ENCODE measurements at places on chromosomes 1 and 21. TPM values are rescaled to one million over a fixed set of nuclear protein-coding genes. Genes with fewer than 3 reads are reported as not detected.
A peak's percentile ranks its signal among the peaks of the same experiment; 100 is the strongest.

Gene LPAR3
- not detected for total RNA-seq

DNA sequence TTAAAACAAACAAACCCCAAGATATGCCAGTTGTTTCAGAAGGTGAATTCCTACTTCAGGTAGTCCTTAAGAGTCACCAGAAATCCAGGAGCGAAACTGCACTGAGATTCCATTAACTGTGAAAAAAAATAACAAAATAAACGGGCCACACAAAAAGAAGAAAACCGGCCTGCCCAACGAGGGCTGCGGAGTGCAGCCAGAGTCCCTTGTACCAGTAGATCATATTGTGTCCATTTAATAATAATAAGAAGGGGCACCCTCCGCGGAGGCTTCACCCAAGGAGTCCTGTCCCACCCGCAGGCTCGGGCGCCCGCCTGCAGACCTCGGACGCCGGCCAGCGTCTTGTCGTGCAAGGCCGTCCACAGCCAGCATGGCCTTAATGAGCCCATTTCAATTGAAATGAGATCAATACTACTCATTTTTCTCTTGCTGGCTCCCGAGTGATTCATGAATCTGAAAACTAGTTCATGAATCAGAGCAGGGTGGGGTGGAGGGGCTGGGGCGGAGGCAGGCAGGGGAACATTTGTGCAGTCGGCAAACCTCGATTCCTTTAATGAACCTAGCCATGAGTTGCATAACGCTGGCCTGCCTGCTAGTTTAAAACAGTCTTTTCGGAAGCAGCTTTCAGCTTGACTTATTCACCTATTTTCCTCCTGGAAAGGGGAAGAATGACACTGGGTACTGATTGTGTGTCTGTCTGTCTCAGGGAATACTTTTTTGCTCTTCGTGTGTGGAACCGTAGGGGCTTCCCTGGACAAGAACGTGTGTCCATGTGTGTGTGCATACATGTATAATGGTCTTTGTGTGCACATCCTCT is 113.1 kb upstream of the IRF2BP2 start:
- H3K36me3 ChIP-seq, result no peaks in the 10 kb centered on the region
- H3K4me1 ChIP-seq, result peaks cover 96% of the 10 kb centered on the region
- DNase-seq, result no peak
- no peaks in the 10 kb centered on the region for H3K27me3 ChIP-seq
- peak overlapping the region; percentile 100 for H3K27ac ChIP-seq

Gene RGS1
- not detected for total RNA-seq

DNA sequence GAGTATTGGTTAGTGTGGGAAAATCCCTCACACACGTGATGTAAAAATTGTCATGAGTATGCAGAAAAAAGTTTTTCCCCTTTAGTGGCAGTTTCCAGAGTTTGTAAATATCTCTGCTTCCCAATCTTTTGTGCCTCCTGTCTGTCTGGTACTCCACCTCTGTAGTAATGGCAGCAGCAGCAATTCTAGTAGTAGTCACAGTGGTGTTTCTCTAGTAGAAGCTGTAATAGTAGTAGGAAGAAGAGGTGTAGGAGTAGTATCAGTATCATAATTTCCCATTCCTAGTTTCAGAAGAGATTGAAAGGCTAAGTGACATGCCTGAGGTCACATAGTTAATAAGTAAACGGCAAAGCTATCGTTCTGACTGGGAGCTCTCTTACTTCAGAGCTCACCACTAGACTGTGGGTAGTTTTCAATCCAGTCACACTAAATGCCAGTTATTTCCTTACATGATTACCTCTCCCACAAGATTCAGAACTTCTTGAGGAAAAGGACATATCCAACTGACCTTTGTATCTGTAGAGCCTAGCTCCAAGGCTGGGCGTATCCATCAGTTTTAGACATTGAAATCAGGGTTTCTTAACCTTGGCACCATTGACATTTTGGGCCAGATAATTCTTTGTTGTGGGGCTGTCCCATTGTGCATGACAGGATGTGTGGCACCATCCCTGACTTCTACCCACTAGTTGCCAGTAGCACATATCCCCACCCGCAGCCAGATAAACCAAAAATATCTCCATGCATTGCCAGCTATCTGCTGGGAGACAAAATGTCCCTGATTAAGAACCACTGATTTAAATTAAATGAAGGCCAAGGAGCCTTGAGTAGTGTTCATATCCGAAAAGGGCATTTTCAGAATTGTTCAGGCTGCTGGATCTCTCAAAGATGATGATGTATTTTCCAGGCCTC is 135.9 kb downstream of the FGGY start:
- peaks cover 19% of the 10 kb centered on the region for H3K4me1 ChIP-seq
- no peaks in the 10 kb centered on the region for H3K36me3 ChIP-seq

DNA sequence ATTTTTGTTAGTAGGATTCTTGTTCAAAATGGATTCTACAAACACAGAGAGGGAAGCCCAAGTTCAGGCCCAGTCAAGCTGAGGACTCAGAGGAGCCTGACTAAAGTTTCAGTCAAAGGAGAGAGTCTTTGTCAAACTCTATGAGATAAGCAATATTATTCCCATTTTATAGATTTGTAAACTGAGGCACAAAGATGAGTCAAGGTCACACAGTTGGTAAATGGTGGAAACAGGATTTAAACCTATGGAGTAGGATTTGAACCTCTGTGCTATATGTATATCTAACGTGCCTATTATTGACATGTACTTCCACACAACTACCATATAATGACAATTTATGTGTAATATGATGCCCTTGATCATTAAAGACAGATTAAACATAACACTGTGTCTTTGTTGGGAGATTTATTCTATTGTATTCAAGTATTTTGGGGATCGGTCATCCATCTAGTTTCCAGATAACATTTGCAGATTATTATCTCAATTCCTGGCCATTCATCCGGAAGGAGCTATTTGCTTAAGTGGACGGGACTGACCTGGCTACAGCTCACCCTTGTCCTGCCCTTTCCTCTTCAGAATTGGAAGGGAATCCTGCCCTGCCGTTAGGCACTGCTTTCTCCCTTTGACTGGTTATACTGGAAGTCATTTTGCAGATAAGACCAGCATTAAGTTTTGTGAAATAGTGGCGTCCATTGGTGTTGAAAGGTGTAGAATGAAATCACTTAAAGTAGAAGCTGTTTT is 86.1 kb upstream of the LMO4 start:
- H3K27me3 ChIP-seq, result no peaks in the 10 kb centered on the region
- no peak for DNase-seq
- H3K4me3 ChIP-seq, result no peak overlapping the region
